ENCODE measurements at places on chromosomes 11 and 22.

DNA sequence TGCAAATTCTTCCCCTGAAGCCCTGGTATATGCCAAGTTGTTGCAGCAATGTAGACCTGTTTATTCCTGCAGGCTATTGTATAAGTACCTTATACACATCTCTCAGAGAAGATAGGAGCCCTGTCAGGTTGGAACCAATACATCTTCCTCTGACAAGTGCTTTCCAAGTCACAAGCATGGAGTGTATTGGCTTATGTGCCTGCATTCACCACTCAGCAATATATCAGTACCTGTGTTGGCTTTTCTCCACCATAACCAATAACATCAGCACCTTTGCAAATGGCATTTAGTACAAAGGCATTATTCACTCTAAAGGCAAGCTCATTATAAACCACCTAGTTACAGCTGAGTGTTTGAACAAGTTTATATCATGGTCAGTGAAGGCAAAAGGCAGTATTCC, 611.7 kb upstream of the CNTN5 start:
- DNase-seq = no peak

- no peak for DNase-seq
These were observed 4786.8 kb upstream of the OR11H1 start for GRCh38 chr22:10741210-10741609.

DNA sequence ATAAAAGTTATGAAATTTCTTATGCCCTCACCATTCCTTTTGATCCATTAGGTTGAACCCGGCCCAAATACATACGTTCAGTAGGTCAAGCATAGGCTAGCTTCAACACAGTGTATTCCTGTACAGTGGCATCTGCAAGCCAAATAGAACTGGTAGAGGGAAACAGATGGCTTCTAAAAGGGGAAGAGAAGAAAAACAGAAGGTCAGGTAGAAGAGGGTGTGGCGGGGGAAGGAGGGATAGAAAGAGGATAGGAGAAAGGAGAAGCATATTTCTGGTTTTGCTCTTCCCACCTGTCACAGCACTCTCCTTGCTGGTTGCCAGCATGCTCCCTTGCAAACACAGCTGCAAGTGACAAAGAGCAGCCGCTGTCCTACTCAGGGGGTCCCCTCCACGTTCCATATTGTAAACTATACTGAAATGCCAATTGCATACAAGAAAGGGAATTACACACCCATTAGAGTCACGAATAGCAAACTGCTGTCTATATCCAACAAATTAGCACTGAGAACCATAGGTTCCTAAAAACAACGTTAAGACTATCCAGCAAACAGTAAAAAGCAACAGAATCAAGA, 71.8 kb downstream of the PHF21A start:
- DNase-seq = no peak

GRCh38 chr22:39594411-39594810, 23.9 kb downstream of the CACNA1I start:
- no peak for DNase-seq

Data from activated T-helper 1 cell treated with anti-CD3 and anti-CD28 coated beads, Interleukin-12 subunit alpha, Interleukin-12 subunit beta, Interleukin-2, Interleukin-4 antibody, amounts not matched to agents 30 ng/mL and 10 ng/mL and 1 ng/mL, durations not matched to agents 14 hours and 24 hours and 36 hours (primary cell).